ENCODE measurements at places on chromosomes 4 and X. TPM values are rescaled to one million over a fixed set of nuclear protein-coding genes. Genes with fewer than 3 reads are reported as not detected.
A peak's percentile ranks its signal among the peaks of the same experiment; 100 is the strongest.

TRIM2 gene
- total RNA-seq: 56.0 TPM

CYSLTR1 gene
- not detected for total RNA-seq

APLN gene
- total RNA-seq: 0.13 TPM

DTHD1 gene
- total RNA-seq: not detected

CENPU gene
- total RNA-seq: 25.5 TPM

ADGRG2 gene
- total RNA-seq: 0.20 TPM

GRCh38 chr4:15717657-15718416, 15.0 kb downstream of the BST1 start:
- H3K36me3 ChIP-seq: no peaks in the 10 kb centered on the region
- H3K27me3 ChIP-seq: no peaks in the 10 kb centered on the region
- no peaks in the 10 kb centered on the region for H3K4me1 ChIP-seq

- DNase-seq: peak; percentile 81
- H3K27ac ChIP-seq: peak overlapping the region; percentile 71
- H3K36me3 ChIP-seq: no peaks in the 10 kb centered on the region
- no peaks in the 10 kb centered on the region for H3K27me3 ChIP-seq
Observed at GRCh38 chrX:18099745-18100144, 120.9 kb downstream of the BEND2 start.

GRCh38 chrX:108601276-108601675, 135.1 kb downstream of the IRS4 start:
- no peaks in the 10 kb centered on the region for H3K36me3 ChIP-seq
- H3K4me1 ChIP-seq: no peaks in the 10 kb centered on the region
- DNase-seq: no peak
- no peaks in the 10 kb centered on the region for H3K27me3 ChIP-seq
- H3K27ac ChIP-seq: no peak overlapping the region
- no peak overlapping the region for H3K4me3 ChIP-seq

GRCh38 chr4:150582146-150582872, at the start of gene MAB21L2:
MAB21L2 (plus strand) TSS chr4:150582151; CDS start chr4:150583030, 879 bp downstream.
- no peaks in the 10 kb centered on the region for H3K36me3 ChIP-seq
- H3K4me3 ChIP-seq: no peak within 1 kb of the TSS
- H3K4me1 ChIP-seq: no peaks in the 10 kb centered on the region
- DNase-seq: no peak
- H3K27ac ChIP-seq: no peak within 1 kb of the TSS
- H3K27me3 ChIP-seq: no peaks in the 10 kb centered on the region

GRCh38 chrX:141185366-141185765, 8.4 kb upstream of the LDOC1 start:
- H3K27me3 ChIP-seq: no peaks in the 10 kb centered on the region
- no peak overlapping the region for H3K27ac ChIP-seq
- DNase-seq: no peak
- no peaks in the 10 kb centered on the region for H3K36me3 ChIP-seq
- H3K4me1 ChIP-seq: no peaks in the 10 kb centered on the region
- H3K4me3 ChIP-seq: no peak overlapping the region

GRCh38 chr4:163523791-163524365, 29.4 kb downstream of the TMA16 start:
- H3K4me1 ChIP-seq: no peaks in the 10 kb centered on the region
- DNase-seq: no peak
- H3K27me3 ChIP-seq: no peaks in the 10 kb centered on the region

GRCh38 chr4:142091691-142092182, 455.4 kb downstream of the IL15 start:
- DNase-seq: peak; percentile 55
- H3K4me1 ChIP-seq: 0 out of 2 replicates have a peak, but pooled peaks cover 6% of the 10 kb centered on the region
- no peak overlapping the region for H3K27ac ChIP-seq
- peaks cover 6% of the 10 kb centered on the region for H3K36me3 ChIP-seq
- H3K27me3 ChIP-seq: no peaks in the 10 kb centered on the region
- no peak overlapping the region for H3K4me3 ChIP-seq

DNA sequence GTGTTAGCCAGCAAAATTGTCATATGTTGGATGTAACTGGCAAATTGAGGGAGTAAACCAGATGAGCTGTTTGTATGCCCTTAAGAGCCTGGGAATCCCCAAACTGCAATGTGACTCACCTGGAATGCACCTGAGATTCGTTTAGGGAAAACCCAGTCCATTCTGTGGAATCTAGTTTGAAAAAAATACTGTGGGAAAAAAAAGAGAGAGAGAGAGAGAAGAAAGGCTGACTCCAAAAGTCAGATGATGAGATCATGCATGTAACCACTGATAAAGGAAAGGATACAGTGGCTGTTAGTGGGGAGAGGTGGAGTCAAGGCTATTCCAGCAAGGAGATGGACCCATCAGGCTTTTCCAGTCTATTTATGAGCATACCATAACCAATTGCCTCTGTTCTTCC, 48.5 kb downstream of the SLC9A7 start:
- H3K27ac ChIP-seq: peak overlapping the region; percentile 49
- no peak overlapping the region for H3K4me3 ChIP-seq
- no peaks in the 10 kb centered on the region for H3K36me3 ChIP-seq
- H3K27me3 ChIP-seq: no peaks in the 10 kb centered on the region
- H3K4me1 ChIP-seq: peaks cover 7% of the 10 kb centered on the region

Data from PC-9 (cell line).